ENCODE measurements at places on chromosomes 2 and 18.

DNA sequence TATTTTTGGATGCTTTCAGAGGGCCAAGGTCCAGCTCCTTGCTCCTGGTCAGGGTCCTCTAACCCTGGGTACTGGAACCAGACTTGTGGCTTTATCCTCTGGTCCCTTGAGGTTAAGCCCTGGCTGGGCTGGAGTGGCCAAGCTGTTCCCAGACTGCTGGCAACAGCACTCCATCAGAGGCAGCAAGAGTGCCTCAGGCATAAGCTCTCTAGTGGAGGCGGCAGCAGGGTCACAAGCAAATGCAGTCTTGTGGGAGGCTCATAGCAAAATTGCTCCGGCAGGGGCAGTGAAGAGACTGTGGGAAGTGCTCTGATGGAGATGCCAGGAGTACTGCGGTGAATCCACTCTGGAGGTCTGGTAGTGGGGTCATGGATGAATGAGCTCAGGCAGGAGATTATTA lies 128.9 kb upstream of the OTOS start:
- no peak for DNase-seq

GRCh38 chr18:67385455-67385854 lies 131.1 kb downstream of the DSEL start:
- no peak for DNase-seq

DNA sequence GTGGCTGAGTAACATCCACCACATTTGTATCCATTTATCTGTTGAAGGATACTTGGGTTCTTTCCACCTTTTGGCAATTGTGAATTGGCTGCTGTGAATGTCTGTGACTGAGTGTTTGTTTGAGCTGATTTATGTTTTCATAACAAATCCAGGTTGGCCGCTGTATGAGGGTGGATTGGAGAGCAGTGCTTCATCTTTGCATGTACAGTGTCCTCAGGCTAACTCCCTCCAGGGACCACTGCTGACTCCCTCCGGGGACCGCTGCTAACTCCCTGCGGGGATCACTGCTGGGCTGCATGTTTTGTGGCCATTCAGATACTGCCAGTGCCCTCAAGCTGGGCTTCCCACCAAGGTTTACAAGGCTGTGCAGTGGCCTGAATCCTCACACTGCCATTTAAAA lies 10.2 kb downstream of the BOK start:
- DNase-seq, result no peak

DNA sequence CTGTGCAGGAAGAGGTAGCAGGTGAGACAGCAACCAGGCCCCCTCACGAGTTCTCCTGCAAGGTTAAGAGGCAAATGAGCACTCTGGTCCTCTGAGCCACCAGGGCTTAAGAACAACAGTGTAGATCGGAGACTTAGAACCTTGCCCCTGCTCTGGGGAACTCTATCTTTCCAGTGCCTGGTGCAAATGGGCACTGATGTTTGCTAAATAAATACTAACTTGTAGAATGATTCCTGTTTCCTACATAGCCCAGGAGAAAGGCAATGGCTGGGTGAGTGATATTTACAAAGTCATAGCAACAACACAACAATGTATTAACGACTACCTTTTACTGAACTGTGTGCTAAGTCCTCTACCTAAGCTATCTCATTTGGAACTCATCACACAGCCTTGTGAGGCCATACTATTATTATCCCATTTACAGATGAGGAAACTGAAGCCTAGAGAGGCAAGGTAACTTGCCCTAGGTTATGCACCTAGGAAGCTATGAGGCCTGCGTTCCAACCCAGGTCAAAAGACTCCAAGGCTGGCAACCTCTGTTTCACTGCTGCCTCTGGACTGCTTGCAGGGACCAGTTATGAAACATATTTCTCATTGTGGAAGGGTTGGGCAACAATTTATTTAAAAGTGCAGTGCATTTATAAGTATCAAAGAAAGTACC lies 4.3 kb downstream of the ATP8B1 start:
- DNase-seq, result no peak

DNA sequence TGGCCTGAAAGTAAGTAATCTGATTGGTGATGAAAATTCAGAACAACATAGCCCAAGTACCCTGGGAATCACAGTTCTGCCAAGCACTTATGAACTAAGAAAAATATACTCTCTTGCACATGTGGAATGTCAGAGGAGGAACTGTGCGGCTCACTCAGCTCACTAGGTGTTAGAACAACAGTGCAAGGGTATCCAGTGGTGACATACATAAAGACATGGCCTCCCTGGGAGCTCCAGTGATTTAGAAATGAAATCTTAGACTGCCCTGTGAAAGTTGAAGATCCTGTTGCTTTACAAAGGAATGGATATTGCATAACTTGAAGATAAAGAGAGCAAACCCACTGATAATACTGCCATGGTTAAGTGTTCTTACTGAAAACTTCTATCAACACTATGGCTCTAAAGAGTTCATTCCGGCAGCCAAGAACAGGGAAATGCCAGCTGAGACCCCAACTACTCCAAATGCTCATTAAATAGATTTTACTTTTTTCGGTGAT lies 246.2 kb downstream of the ARHGAP15 start:
- DNase-seq, result no peak

DNA sequence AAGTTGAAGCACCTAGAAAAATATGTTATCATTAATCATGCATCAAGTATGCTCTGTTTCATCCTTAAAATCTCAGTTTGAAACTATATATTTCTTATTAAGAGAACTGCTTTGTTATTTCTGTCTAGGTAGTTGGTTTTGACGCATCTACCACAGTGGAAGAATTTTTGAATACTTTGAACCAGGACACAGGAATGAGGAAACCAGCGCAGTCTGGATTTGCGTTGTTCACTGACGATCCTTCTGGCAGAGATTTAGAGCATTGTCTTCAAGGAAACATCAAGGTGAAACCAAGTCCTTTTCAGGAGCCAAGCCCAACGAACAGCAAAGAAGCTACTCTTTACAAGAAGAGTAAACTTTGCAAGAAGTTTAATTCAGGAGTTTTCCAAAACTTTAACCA lies 30.1 kb upstream of the DYNC2LI1 start:
- no peak for DNase-seq

DNA sequence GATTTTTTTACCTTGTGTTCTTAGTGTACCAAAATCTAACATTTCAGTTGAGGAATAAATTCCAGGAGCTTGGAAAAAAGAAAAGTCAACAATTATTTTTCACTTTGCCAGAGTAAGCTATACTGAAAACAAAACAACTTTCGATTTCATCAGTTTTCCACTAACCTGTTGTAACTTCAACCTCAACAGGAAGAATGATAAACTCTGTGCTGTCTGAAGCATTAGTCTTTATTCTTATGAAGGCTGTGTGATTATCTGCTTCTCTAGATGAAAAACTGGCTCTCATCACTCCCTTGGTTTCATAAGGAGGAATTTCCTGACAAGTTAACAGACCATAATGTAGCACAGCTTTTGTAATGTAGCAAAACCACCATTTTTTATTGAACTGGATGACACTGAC lies 121.2 kb downstream of the ZAP70 start:
- peak; percentile 42 for DNase-seq

GRCh38 chr2:180604077-180604476 lies 376.3 kb upstream of the UBE2E3 start:
- peak; percentile 45 for DNase-seq

GRCh38 chr2:209441541-209441940 lies 17.7 kb downstream of the MAP2 start:
- DNase-seq, result no peak

DNA sequence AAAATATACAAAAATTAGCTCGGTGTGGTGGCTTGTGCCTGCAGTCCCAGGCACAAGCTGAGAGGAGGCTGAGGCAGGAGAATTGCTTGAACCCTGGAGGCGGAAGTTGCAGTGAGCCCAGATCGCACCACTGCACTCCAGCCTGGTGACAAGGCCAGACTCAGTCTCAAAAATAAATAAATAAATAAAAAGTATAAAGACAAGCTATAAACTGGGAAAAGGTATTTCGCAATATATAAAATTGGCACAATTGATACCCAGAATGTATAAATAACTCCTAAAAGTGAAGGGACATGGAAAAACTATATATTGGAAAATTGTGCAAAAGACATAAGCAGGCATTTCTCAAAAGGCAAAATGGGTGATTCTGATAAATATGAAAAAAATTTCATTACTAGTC lies 657.9 kb upstream of the SLC8A1 start:
- DNase-seq, result no peak

DNA sequence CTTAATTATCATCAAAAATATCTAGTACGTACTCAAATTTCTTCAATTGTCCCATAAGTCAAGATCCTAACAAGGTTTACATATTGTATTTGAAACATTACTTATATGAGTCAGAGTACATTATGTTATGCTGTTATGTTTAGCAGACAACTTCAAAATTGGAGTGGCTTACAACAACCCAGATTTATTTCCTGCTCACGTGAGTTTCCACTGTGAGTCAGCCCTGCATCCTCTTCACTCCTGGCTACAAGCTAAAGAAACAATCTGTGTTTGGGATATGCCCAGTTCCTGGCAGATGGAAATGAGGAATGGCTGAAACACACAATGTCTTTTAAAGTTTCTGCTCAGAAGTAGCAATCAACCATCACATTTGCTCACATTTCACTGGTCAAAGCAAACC lies 31.5 kb upstream of the TANC1 start:
- no peak for DNase-seq

DNA sequence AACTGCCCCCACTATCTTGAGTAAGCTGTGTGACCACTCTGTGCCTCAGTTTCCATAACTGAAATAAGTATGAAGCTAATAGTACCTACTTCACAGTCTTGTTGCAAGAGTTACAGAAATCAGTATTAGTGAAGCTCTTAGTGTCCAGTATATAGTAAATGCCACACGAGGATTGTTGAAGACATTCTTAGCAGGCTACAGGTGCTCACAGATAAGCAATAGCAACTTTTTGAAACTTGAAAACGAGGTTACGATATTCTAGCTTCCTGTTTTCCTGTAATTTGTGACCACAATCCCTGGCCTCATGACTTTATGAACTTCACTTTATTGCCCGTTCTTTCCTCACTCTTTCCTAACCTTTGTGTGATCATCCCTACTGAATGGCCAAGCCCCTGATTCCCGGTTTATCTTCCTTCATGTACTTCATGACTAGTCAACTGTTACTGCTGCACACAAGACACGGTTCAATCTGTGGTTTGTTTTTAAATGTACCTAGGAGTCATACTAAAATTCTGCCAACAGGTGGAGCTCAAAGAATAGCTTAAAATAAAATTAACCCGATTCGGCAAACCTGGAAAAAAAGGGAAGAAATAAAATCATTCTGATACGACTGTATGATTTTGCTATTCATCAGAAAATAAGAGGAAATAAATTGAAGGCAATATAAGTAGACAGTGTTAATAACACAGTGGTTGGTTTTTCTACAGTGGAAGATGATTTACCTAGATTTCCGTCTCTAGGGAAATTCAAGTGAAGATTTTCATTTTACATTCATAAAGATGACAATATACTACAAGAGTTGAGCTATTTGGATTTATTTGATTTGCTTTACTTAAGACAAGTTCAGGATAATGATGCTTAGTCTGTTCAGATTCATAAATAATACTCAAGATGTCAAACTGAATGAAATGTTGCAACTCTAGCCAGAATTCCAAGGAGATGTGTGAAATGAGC lies 38.1 kb upstream of the STAT1 start:
- peak; percentile 68 for DNase-seq

- no peak for DNase-seq
Measured at GRCh38 chr2:213149949-213150314, 1.5 kb downstream of the IKZF2 start.

GRCh38 chr2:16553226-16553625 lies 112.4 kb downstream of the CYRIA start:
- DNase-seq, result peak; percentile 38

Measured in Jurkat, Clone E6-1 (cell line).